Stimulated activated CD4-positive, alpha-beta T cell treated with anti-CD3 and anti-CD28 coated beads, TNF-alpha, amount 100 ng/mL, for 48 hours (primary cell): ENCODE measurements at places on chromosomes 4 and X.

DNA sequence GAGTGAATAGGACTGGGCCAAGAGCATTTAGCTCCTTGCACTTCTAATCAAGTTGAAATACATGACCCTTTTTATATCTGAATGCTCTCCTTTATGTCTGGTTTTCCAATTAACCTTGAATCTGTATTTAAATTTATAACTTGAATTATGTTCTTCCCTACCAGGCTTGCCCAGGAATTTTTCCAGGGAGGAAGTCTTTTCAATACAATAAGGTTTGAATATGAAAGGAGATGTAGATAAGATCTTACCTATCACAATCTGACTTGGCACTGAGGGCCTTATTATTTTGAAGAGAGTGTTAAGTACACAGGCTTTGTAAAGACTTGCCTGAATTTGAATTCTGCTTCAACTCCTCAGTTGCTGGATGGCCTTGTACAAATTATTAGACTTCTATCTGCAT lies 555.7 kb downstream of the PCDH7 start:
- DNase-seq: no peak

DNA sequence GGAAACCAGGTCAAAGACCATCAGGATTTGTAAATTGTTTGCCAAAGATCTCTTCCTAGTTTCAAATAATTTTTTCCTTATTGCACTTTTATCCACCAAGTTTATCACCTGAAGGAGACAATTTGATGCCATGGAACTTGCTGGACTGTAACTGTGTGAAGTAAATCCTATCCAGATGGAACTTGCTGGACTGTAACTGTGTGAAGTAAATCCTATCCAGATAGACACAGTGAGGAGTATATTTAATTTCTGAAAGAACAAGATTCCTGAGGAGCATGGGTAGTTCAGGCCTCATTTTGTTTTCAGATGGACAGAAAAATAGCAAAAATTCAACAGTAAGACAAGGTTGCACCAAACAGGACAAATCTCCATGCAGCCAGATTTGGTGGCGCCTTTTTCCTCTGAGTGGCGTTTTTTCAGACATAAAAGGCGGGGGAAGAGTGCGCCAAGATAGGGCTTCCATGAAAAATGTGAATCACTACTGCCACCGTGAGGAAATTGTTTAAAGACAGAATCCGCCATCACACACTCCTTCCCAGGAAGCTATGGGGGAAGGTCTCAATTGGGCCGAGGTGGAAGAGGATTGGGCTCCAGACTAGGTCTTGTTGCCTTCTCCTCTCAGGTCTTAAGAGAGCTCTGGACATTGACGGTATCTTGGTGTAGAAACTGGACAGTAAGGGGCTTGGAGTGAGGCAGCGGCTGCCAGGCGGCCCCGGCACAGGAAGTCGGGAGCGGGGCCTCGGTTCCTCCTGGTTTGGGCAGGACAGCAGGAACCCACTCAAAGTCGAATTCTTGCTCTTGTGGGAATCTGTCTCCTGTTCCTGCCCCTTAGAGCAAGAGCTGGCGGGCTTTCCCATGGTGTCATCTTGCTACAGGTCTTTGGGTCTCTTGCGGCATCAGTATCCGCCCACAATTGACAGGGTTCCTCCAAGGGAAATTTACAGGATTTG lies 234.7 kb downstream of the OR13H1 start:
- DNase-seq: no peak

DNA sequence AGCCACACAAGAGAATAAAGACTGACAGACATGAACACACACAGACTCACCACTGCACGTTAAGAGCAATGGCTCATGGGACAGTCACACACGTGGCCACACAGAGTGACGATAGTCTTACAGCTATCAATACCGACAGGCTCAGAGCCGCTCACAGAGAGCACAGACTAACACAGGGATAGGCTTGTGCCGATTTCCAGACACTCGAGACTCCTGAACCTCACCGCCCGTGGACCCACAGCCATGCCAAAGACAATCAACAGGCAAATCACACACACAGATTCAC lies 716 bp upstream of the SLC38A5 start:
- DNase-seq: no peak

DNA sequence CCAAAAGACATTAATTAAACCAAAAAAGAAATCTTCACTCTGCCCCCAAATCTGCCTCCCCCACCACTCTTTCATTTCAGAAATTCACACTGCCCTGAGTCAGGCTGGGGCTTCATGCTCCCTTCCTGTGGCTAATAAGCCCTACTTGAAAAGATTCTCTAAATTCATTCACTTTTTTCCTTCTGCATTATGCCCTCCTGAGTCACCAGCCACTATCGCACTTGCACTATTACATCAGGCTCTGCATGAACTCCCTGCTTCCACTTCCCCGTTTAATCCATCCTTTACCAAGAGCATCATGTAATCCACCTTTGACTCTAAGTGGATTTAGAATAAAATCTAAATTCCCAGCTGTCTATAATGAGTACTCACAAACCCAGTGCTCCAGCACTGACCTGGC lies 295.4 kb upstream of the KLF3 start:
- DNase-seq: no peak

GRCh38 chr4:151665022-151665784 lies 95.6 kb downstream of the GATB start:
- no peak for DNase-seq

GRCh38 chr4:55303760-55304165 lies 42.3 kb upstream of the SRD5A3 start:
- no peak for DNase-seq

DNA sequence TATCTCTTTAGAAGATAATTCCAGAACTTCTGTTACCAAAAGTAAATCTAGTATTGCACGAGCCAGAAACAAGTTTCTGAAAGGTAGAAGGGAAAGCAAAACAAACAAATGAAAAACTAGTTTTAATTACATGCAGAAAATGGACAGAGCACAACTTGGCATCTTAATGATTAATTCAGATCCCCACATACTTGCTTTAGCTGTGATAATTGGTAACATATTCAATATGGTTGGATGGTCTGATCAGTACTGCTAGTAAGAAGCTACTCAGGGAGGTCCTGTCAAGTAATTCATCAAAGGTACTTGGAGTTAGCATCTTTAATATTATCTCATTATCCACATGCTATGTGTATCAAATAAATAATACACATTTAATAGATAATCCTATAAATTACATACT lies 204.3 kb downstream of the TRAM1L1 start:
- no peak for DNase-seq

DNA sequence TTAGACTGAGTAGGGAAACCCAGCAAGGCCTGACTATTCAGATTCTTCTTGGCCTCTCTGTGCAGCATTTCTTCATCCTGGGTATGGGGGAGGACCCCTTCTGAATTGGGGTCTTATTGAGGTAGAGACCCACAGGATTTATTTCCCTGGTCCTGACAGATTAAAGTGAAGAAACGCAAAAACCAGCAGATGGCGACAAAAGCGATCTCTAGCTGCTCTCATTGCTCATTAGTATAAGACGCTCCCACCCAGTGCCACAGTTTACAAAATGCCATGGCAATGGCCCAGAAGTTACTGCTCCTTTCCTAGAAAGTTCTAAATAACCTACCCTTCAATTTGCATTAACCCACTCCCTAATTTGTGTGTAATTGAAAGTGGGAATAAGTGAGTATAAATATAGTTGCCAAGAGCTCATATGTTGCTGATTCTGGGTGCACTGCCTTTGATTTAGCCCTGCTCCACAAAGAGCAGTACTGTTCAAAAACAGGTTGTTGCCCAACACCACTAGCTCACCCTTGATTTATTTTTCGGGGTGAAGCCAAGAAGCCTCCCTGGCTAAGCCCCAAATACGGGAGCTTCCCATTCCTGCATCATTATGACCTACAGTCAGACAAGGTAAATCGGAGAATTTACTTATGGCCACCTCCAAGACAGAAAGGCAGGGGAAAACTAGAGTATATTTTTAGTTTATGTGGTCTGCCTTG lies 3.7 kb upstream of the BEX4 start:
- peak; percentile 39 for DNase-seq

DNA sequence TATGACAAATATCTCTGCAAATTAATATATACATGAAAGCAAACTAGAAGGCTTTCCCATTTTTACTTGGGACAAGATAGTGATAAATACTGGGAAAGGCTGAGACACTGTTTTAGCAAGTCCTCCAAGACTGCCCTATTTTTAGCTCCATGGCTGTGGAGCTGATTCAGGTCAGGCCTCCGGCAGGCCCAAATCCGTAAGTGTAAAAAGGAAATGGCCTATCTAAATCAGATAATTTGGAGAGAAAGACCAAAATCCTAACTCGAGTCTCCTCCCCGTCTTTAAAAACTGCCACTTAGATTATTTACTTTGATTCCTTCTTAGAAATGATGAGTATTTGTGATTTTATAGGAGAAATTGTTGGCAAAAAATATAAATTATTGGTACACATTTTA lies 2.9 kb downstream of the OTUD4 start:
- no peak for DNase-seq

DNA sequence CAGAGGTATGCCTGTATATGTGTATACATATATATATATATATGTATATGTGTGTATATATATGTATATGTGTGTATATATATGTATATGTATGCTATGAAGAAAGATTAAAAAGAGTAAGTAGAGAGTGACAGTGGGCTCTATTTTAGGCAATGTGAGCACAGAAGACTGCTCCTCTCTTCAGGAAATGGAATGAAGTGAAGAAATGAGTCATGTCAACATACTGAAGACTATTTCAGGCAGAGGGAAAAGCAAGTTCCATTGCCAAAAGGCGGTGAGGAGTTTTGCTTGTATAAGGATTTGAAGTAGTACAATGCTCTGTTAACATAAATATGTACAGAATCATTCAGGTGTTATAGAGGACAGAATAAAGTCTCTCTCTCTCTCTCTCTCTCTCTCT lies 773.2 kb upstream of the FTHL17 start:
- no peak for DNase-seq

DNA sequence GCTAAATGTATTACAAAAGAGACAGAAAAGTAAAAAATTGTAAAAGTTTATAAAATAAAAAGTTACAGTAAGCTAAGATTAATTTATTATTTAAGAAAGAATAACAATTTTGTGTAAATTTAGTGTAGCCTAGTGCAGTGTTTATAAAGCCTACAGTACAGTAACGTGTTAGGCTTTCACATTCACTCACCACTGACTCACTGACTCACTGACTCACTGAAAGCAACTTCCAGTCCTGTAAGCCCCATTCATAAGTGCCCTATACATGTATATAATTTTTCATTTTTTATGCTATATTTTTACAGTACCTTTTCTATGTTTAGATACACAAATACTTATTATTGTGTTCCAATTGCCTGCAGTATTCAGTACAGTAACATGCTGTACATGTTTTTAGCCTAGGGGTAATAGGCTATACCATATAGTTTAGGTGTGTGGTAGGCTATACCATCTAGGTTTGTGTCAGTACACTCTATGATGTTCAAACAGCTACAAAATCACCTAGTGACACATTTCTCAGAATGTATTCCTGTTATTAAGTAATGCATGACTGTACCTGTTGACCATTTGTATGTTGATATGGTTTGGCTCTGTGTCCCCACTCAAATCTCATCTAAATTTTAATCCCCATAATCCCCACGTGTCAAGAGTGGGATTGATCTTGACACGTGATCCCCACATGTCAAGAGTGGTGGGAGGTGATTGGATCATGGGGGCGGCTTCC lies 57.9 kb downstream of the CFAP299 start:
- peak; percentile 8 for DNase-seq

DNA sequence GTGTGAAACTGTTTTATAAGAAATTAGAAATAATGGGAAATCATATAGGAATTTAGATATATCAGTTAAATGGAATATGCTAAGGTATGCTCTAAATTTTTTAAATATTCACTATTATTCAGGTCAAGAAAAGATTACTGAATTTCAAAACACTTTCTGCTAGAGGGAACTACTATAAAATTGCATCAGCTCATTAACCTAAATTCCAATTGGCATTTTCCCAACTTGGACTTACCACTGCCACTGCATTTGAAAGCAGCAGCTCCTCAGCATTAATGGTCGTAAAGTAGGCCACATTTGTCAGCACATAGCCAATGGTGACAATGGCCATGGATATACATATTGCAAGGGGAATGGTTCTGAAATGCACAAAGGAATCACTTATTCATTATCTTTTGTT lies 57.3 kb downstream of the SLC7A11 start:
- DNase-seq: no peak

GRCh38 chr4:69775321-69775867 lies 15.0 kb upstream of the SULT1B1 start:
- DNase-seq: no peak

- DNase-seq: no peak
These were observed at the start of gene ITGB1BP2 for GRCh38 chrX:71301195-71301924. TSS of gene ITGB1BP2 (plus strand) at chrX:71301750. CDS start at chrX:71301807, 57 bp downstream.

DNA sequence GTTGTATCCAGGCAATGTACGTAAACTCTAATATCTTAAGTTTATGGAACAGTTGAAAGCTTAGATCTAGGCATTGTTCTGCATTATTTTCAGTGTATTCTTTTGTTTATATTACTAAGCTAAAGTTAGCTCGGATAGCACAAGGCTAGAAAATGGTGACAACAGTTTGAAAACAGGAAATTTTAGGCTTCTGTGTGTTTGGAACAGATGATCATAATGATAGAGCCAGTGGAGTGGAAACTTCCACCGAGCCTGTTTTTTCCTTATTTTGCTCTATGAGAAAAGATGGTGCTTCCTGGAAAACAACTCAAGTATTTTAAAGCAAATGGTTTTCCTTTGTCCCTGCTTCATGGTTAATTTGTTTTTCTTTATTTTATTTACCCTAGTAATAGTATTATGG lies 70.8 kb downstream of the GAB1 start:
- no peak for DNase-seq

DNA sequence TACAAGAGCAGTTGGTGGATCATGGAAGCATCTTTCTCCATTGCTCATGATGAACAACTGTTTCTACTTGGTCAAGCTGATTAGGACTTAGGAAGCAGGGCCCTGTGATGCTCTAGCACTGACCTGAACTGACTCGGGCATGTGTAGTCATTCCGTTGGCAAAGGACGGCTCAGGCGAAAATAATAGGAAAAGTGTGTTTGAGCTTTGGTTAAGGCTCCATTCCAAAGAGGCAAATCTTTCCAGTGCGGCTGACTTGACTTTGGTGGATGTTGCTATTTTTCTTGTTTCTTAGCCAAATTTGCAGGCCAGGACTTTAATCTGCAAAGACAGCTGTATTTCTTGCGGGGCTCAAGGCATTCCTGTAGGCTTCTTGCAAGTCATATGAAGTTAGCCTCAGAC lies 39.5 kb downstream of the ZNF518B start:
- DNase-seq: no peak

DNA sequence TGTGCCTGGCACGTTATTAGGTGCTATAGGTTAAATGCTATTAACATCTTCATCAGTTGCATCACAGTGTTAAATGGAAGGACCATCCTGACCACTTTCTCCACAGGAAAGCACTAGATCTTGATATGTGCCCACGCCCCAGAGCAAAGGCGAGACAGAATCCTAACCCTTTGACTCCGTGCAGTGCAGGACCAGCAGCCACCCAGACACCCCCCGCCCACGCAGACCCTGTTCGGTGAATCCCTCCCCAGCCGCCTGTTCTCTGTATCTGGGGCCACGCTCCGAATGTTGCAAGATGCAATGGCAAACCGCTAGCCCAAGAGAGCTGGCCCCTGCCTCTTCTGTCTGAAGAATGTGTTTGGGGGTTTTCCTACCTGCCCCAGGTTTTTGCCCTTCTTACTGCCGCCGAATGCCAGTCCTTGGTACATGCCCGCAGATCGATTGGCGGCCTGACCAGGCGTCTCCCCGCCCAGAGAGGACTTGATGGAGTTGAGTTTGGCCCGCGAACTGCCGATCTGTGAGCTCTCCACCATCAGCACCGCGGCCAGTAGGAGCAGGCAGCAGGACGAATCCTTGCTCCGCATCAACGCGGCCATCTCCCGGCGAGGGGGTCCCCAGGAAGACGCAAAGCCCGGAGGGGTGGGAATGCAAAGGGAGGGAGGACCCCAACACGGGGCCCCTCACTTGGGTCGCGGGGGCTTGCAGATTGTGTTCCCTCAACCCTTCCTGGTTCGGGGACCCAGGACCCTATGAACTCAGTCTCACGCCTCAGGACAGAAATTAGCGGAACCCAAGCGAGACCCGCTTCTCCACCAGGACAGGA lies 906 bp downstream of the DKK2 start:
- DNase-seq: no peak
